ENCODE measurements at places on chromosomes 12 and 14. TPM values are rescaled to one million over a fixed set of nuclear protein-coding genes. Genes with fewer than 3 reads are reported as not detected.

ADAM21 gene
- total RNA-seq = not detected

PLEK2 gene
- total RNA-seq = 2.1 TPM

OTOGL gene
- not detected for total RNA-seq

TEDC1 gene
- 361 TPM for total RNA-seq

GRIP1 gene
- 3.7 TPM for total RNA-seq

ARID2 gene
- total RNA-seq = 63.1 TPM

KRT82 gene
- not detected for total RNA-seq

MYBPC1 gene
- total RNA-seq = not detected

PTPRR gene
- total RNA-seq = not detected

DNA sequence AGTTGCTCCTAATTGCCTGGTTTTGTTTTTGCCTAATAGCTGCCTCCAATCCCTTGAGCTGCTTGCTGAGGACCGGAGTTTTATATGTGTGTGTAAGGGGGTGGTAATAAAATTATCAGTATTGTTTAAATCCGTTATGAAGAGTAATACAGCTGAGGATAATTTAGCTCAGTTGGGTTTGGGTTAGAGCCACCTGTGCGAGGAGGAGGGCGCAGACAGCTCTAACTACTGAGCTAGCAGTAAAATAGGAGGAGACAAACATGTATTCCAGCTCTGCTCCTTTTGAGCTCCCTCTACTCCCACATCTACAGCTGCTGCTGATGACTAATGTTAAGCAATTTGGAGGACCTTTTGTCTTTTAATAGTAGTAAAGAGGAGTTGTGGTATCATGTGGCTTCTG lies 61.5 kb downstream of the SPATS2 start:
- peaks cover 2% of the 10 kb centered on the region for H3K36me3 ChIP-seq
- H3K4me3 ChIP-seq = no peak overlapping the region
- no peak for DNase-seq
- no peaks in the 10 kb centered on the region for H3K27me3 ChIP-seq
- H3K4me1 ChIP-seq = no peaks in the 10 kb centered on the region

DNA sequence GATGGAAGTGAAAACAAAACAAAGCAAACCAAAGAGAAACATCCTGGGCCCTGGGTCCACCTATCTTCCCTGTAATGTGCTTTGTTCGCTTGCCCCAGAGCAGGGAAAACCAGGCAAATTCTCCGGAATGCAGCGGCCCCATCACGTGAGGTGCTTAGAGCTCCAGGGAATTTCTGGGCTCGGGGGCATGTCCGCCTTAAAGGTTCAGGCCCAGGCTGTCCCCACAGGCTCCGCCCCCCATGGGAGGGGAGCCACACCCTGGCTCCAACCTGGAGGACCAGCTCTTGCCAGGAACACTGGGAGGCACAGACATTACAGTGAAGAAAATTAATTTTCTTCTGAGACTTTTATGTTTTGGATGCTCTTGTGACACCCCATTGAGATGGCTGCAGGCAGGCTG lies 69.9 kb downstream of the RBM19 start:
- H3K36me3 ChIP-seq = peaks cover 8% of the 10 kb centered on the region
- peaks cover 4% of the 10 kb centered on the region for H3K4me1 ChIP-seq
- no peaks in the 10 kb centered on the region for H3K27me3 ChIP-seq

GRCh38 chr12:84218406-84218805 lies 694.2 kb downstream of the SLC6A15 start:
- H3K27me3 ChIP-seq = no peaks in the 10 kb centered on the region
- no peak overlapping the region for H3K4me3 ChIP-seq
- no peak overlapping the region for H3K27ac ChIP-seq
- no peaks in the 10 kb centered on the region for H3K4me1 ChIP-seq
- H3K36me3 ChIP-seq = no peaks in the 10 kb centered on the region

DNA sequence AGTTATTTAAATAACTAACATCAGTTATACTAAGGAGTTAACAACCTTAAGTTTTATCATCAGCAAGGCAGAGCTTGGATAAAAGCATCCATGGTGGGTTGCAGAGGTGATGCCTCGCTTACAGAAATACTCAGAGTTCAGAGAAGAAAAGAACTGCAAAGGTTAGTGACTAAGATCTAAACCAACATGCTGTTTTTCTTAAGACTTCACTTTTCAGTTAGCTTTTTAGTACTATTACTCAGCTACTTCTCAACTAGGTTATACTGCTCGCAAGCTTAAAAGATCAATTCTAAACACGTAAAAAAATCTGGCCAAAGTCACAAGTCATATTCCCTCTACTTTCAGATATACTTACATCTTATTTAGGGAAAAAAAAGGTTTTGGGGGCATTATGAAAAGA lies 2.8 kb downstream of the PPP1CC start:
- H3K27ac ChIP-seq = peak overlapping the region; percentile 96
- no peaks in the 10 kb centered on the region for H3K27me3 ChIP-seq
- H3K4me1 ChIP-seq = peaks cover 48% of the 10 kb centered on the region

DNA sequence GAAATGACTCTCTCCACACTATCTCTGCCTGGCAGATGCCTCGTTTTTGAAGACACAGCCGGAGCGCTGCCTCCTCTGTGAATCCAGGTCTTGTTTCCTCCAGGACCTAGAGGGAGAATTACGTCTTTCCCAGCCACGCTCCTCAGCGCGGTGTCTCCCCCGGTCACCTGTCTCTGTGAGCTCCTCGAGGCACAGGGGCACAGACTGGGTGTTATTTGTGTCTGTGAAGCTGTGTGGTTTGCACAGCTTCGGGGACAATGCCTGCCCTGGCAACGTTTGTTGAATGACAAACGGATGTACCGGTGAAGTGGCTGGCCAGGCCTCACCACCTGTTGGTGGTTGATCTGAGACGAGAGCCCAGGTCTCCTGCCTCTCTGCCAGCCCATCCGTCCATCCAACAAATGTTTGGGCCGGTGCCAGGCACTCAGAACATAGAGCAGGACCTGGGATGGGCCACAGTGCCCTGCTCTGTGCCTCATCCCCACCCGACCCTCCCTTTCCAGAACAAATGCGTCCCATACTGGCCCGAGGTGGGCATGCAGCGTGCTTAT lies 6.1 kb downstream of the PTPN6 start:
- H3K36me3 ChIP-seq = peaks cover 13% of the 10 kb centered on the region
- peak overlapping the region; percentile 96 for H3K4me3 ChIP-seq
- DNase-seq = no peak
- H3K27me3 ChIP-seq = no peaks in the 10 kb centered on the region
- peak overlapping the region; percentile 98 for H3K27ac ChIP-seq

- H3K27me3 ChIP-seq = no peaks in the 10 kb centered on the region
- no peaks in the 10 kb centered on the region for H3K4me1 ChIP-seq
- DNase-seq = no peak
- no peak overlapping the region for H3K27ac ChIP-seq
Measured at GRCh38 chr12:86683568-86684304, 427.5 kb upstream of the MGAT4C start.

GRCh38 chr12:108390495-108391203 lies 51.5 kb upstream of the CMKLR1 start:
- H3K36me3 ChIP-seq = no peaks in the 10 kb centered on the region
- no peaks in the 10 kb centered on the region for H3K4me1 ChIP-seq
- H3K4me3 ChIP-seq = no peak overlapping the region
- H3K27me3 ChIP-seq = peaks cover 4% of the 10 kb centered on the region

DNA sequence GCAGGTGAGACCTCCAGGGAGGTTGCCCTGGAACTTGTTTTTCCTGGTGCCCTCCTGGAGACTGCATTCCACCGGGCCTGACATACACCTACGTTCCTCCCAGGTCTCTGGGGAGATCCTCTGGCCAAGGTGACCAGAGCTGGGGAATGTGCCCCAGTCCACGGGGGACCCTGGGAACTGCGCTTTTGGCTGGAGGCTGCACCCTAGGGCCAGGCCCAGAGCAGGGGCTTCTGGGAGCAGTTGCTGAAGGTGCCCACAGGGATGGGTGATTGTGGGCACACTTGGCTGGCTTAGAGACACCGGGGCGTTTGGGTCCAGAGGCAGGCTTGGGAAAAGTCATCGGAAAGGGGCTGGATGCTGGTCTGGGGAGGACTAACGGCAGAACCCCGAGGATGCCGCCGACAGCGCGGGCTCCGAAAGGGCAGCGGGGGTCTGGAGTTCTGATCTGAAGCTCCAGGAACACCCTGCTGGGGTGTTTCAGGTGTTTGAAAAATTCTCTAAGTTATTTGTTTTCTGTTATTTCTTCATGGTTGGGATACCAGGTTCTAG lies 36.5 kb upstream of the TDRD9 start:
- H3K4me1 ChIP-seq = peaks cover 3% of the 10 kb centered on the region
- H3K27ac ChIP-seq = no peak overlapping the region
- H3K4me3 ChIP-seq = no peak overlapping the region
- no peaks in the 10 kb centered on the region for H3K27me3 ChIP-seq

GRCh38 chr14:47539031-47539461 lies 136.4 kb downstream of the MDGA2 start:
- no peaks in the 10 kb centered on the region for H3K4me1 ChIP-seq
- H3K27me3 ChIP-seq = no peaks in the 10 kb centered on the region
- DNase-seq = no peak
- no peak overlapping the region for H3K27ac ChIP-seq
- no peaks in the 10 kb centered on the region for H3K36me3 ChIP-seq

- no peaks in the 10 kb centered on the region for H3K36me3 ChIP-seq
- no peak overlapping the region for H3K4me3 ChIP-seq
- no peaks in the 10 kb centered on the region for H3K4me1 ChIP-seq
Measured at GRCh38 chr14:51225751-51226150, 14.3 kb upstream of the TMX1 start.

DNA sequence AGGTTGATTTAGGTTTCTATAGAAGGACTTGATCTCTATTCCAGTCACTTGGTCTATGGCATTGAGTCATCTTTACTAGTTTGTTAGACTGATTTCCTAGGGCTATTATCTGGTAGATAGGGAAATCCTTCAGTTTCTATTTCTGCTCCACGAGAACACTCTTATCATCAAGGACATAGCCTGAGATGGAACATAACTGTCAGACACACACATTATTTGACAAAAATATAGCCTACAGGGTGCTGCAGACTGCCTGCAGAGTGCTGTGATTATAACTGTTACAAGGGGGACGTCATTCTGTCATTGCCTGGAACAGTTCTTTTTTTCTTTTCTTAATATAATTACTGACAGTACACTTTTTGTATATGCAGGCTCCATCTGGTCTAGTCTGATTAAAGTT lies 82.0 kb downstream of the TMEM117 start:
- H3K4me3 ChIP-seq = no peak overlapping the region
- H3K36me3 ChIP-seq = peaks cover 6% of the 10 kb centered on the region
- H3K4me1 ChIP-seq = peaks cover 5% of the 10 kb centered on the region
- DNase-seq = no peak
- no peaks in the 10 kb centered on the region for H3K27me3 ChIP-seq

DNA sequence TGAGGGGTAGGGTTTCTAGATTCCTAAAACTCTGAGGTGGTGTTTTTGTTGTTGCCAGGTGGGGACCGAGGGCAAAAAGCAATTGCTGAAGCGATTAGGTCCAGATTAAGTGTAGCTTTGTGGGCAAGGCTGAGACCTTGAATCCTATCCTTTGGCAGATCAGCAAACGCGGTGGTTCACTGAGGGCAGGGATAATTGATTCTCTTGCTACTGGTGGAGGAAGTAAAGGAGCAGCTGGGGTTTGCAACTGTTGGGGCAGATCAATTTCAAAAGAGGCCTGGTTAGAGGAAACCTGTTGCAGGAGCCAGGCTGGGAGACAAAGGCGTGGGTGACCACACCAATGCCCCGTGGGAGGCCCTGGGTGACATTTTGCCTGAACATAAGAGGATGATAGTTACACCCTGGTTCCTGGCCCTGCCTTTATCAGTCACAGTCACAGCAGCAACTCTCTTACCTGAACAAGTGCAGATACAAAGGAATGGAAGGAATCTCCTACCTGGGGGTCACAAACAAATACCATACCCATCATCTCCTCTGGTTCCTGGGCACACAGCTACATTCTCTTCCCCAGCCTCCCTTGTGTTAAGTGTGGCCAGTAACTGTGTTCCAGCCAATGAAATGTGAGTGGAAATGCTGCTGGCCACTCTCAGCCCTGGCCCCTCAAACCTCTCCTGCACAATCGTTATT lies 43.3 kb upstream of the RASSF3 start:
- no peak overlapping the region for H3K27ac ChIP-seq
- H3K4me3 ChIP-seq = no peak overlapping the region
- H3K27me3 ChIP-seq = peaks cover 5% of the 10 kb centered on the region
- DNase-seq = no peak

DNA sequence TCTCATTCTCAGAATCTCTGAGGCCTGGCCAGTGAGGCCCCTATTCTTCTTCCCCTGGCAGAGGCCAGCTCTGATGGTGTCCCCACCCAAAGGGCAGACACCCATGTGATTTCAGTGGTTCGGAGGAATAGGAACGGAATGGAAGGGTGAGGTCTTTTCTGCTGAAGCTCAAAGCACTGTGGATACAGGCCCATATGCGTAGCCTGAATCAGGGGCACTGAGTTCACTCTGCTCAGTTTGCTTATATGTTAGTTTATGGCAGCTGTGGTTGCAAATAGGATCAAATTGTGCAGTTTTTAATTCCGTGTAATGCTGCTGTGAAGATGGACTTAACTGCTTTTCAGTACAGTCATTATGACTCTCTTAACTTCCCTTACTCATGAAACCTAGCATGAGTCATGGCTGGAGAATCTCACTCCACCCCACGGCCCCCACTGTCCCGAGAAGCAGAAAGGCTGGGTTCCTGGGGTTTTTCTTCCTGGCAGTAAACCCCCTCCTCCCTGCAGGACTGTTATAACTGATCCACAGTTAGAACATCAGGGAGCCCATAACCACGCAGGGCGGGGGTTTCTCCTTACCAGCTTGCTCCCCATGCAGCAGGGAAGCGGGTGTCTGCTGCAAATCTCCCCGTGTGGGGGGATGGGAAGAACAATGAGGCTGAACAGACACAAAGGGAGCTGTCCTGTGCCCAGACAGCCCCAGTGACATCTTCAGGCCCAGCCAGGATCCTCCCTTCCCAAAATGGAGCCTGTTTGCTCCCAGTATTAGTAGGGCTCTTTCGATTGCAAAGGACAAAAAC lies 122.7 kb downstream of the SLC38A6 start:
- H3K27ac ChIP-seq = no peak overlapping the region
- peaks cover 4% of the 10 kb centered on the region for H3K36me3 ChIP-seq
- H3K4me1 ChIP-seq = peaks cover 5% of the 10 kb centered on the region
- H3K4me3 ChIP-seq = no peak overlapping the region

DNA sequence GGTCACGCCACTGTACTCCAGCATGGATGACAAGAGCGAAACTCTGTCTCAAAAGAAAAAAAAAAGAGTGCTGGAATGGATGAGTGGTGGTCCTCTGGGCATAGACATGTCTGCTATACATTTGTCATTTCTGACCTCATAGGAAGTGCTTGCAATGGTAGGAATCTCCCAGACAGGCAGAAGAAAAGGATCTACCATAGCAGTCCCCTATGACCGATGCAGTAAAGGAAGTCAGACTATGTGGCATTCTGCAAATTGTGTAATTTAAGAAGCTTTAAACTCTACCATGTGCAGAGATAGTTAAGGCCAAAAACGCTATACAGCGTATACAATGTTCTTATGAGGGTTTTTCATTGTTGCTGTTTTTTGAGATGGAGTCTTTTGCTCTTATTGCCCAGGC lies 24.7 kb upstream of the RAP1B start:
- peak overlapping the region; percentile 68 for H3K27ac ChIP-seq
- no peak for DNase-seq
- H3K4me3 ChIP-seq = no peak overlapping the region
- H3K4me1 ChIP-seq = peaks cover 16% of the 10 kb centered on the region
- H3K36me3 ChIP-seq = no peaks in the 10 kb centered on the region
- no peaks in the 10 kb centered on the region for H3K27me3 ChIP-seq

- H3K27me3 ChIP-seq = no peaks in the 10 kb centered on the region
- no peak for DNase-seq
- H3K36me3 ChIP-seq = peaks cover 4% of the 10 kb centered on the region
- H3K4me3 ChIP-seq = no peak overlapping the region
- peaks cover 11% of the 10 kb centered on the region for H3K4me1 ChIP-seq
Measured at GRCh38 chr14:55136241-55136640, 7.2 kb downstream of the LGALS3 start.

GRCh38 chr12:101256266-101256665 lies 23.6 kb upstream of the UTP20 start:
- DNase-seq = no peak
- no peak overlapping the region for H3K27ac ChIP-seq
- no peak overlapping the region for H3K4me3 ChIP-seq
- no peaks in the 10 kb centered on the region for H3K4me1 ChIP-seq
